NCI-H345 (cell line): ENCODE measurements at places on chromosomes 1 and 21.

DNA sequence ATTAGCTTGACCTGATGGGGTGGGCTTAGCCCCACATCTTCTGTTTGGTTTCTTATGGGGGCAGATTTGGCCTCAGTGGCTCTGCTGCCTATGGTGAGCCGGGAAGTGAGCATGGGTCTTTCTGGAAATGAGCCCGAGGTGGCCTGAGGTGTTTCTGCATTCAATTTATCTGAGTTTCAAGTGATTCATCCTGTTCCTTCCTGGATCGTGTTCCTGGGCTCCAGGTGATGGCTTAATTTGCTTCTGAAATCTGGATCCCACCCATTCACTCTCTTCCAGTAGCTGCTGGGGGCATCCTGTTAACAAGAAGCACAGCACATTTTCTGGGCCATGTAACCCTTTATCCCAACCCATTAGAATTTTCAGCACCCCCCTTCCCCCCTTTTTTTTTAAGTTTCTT is 324.6 kb downstream of the CAMTA1 start:
- DNase-seq, result no peak

DNA sequence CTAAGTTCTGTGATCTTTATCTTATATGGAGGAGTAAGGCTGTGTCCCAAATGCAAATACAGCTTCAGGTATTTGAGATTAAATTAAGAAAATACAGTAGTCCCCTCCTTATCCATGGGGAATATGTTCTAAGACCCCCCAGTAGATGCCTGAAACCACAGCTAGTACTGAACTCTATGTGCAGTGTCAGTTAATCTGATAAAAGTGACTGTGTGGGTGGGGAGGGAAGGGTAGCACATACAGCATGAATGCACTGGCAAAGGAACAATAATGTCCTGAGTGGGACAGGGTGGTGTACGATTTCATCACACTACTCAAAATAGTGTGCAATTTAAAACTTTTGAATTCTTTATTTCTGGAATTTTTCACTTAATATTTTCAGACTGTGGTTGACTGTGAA is 83.1 kb downstream of the HS2ST1 start:
- no peak for DNase-seq

DNA sequence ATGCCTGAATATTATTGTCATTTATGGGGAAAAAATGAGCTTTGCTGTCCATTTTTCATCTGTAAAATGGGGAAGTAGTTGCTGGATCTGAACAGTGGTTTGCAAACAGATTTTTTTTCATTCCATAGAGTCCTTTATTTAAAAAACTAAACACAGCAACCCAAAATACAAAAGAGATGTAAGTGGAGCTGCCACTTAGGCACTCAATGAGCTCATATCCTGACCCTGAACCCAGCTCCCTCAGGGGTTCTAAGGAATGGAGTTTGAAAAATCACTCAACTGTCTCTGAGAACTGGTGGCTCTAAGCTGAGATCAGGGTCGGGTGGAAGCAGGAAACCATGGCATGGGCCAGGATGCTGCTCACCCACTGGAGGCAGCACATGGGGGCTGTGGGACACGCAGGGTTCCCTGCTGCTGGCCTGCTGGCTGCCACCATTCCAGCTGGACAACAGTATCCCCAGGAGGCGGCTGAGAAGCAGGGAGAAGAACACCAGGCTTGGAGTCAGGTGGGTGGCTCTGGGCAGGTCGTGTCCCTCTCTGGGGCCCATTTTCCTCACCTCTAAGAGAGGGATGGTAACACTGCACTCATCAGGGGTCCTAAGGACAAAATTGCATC is 9.6 kb upstream of the ECE1 start:
- no peak for DNase-seq

GRCh38 chr1:182229921-182230491 is 161.6 kb downstream of the GLUL start:
- DNase-seq, result peak; percentile 76
